ENCODE measurements at places on chromosomes 16 and 17.

GRCh38 chr17:1621273-1621954 lies 7.2 kb downstream of the SLC43A2 start:
- no peak for DNase-seq

DNA sequence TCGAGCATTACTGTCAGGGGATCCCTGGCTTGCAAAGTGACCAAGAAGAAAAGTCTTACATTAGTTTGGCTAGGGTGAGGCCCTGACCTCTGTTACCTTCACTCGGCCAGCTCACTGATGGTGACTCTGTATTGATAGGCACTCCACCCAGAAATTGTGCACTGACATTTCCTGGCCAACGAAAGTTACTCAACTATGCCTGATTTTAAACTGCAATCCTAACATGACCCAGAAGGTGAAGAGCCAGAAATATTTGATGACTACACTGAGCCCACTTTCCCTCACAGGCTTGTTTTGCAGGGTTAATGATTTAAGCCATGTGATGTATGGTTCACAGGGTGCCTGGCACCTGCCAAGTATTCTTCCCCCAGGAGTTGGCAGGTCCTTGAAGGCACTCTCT lies 208.2 kb upstream of the MAF start:
- no peak for DNase-seq

DNA sequence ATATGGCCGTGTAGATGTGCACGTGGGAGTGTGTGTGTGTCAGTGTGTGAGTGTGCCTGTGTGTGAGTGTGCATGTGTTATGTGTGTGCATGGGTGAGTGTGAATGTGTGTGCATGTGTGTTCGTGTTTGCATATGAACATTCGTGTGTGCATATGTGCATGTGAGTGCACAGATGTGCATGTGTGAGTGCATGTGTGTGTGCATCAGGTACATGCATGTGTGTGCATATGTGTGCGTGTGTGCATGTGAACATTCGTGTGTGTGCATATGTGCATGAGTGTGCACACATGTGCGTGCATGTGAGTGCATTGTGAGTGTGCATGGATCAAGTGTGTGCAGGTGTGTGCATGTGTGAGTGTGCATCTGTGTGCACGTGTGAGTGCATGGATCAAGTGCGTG lies 2.5 kb upstream of the TPSAB1 start:
- DNase-seq: no peak

DNA sequence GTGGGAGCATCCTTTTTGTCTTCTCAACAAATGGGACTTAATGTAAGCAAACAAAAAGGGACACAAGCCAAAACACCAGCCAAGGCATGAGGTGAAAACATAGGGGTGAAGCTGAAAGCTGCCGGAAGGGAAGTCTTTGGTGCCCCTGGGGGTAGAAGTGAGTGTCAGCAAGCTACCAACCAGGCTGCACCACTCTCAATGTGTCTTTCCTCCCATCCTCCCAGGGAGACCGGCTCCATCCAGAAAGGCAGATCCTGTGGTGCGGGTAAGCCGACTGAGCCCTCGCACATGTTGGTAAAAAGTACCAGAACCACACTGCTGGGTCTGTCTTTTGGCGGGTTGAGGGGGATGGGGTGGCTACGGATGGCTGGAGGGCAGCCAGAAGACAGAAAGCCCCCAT lies 52.0 kb upstream of the SREBF1 start:
- DNase-seq: no peak
